ENCODE measurements at places on chromosomes 12 and 14.

DNA sequence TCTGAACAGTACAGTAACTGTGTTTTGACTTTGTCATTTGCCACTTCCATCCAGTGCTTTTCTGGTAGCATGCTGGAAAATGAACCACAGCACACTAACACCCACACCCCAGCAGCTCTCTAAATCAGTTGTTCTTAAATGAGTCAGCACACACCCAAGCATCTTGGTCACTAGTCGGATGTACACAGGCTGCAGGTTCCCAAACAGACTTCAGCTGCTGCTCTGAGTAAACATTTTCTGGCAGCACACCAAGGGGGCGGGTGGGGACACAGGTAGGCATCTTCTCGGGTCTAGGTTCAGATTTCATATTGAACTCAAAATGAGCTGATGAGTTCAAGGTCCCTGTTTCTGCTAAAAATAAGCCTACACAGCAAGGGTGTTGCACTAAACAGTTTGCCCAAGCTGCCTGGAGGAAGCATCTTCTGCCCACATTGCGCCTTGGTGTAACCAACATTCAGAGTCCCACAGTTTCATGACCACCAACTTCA lies 39.8 kb downstream of the IFNG start:
- DNase-seq: no peak

DNA sequence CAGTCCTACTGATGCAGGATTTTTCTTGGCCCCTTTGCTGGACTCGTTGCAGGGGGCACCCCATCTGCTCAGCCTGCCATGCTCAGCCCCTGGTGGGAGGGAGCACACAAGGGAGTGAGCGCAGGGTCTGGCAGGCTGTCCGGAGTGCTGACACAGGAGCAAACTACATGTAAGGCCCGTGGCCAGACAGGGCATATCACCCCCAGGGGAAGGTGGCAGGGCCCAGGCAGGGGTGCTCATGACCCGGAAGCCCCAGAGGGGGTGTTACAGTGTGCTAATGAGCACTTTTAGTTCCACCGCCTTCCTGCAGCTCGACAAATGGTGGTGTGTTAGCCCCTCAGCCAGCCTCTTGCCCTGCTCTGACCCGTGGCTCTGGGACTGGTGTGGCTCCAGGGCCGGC lies 645.6 kb upstream of the TMEM132C start:
- DNase-seq: no peak

DNA sequence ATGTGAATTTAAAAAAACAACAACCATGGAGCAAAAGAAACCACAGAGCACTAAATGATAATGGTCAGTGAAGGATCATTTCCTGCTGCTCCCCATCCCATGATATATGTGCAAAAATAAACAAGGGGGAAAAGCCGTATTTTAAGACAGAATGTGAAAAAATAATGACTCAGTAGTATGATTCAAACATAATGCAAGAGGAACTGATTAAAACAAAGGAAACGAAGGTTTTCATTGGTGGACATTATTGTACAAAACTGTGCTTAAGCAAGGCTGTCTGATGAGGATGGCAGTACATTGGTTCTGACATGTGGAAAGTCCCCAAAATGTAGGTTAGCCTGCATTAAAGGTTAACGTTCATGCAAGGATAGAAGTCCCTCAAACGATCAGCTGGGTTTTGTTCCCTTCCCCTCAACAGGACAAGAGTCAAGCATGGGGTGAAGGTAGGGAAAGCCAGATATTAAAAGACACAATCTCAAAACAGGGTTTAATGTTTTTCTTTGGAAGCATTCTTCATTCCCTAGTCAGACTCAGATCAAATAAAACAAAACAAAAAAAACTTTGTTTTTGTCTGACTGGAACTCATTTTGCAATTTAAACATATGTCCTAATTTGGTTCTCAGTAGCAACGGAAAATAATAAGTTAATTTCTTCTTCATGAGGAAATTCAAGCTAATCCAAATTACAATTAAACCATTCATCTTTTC lies 26.3 kb upstream of the PTGDR start:
- peak; percentile 81 for DNase-seq

GRCh38 chr12:100593490-100593889 lies 20.0 kb downstream of the GAS2L3 start:
- DNase-seq: peak; percentile 17

DNA sequence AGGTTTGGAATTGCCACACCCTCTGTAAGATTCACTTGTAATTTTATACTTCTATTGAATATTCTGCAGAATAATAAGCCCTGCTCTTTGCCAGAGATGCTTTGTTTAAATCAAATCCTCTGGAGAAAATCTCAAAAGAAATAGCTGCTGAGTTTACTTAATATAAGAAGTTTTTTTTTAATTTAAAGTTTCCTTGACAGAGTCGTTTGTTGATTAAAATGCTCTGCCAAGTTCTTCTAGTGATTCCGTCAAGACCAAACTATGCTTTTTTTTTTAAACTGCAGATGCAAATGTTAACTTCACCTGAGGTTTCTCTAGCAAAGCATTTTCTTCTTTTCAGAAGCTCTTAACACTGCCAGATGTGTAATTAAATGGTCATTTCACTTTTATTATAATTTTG lies 13.4 kb upstream of the NAV3 start:
- no peak for DNase-seq

DNA sequence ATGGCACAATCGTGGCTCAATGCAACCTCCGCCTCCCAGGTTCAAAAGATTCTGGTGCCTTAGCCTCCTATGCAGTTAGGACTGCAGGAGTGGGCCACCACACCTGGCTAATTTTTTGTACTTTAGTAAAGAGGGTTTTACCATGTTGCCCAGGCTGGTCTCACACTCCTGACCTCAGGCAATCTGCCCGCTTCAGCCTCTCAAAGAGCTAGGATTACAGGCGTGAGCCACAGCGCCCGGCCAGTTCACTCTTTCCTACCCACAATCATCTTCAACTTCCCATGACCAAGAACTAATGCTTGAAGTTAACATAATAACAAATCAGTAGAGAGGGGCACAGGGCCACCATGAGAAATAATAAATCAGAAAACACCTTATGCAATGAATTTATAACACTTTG lies 82.4 kb downstream of the HECTD1 start:
- DNase-seq: no peak

DNA sequence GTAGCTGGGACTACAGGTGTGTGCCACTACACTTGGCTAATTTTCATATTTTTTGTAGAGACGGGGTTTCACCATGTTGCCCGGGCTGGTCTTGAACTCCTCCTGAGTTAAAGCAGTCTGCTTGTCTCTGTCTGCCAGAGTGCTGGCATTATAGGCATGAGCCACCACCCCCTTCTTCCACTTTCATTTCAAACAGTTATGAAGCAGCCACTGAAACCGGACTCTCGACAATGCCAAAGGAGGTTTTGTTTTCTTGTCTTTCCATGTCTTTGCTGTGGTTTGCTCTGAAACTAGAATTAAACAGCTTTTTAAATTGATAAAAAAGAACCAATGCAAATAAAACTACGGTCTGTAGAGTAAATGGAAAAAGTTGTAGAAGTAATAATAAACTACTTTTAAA lies 30.4 kb downstream of the RAP1B start:
- no peak for DNase-seq

GRCh38 chr14:57212919-57213318 lies 55.8 kb downstream of the EXOC5 start:
- no peak for DNase-seq

GRCh38 chr14:93700928-93701327 lies 87.4 kb downstream of the PRIMA1 start:
- no peak for DNase-seq

GRCh38 chr14:31297701-31298344 lies 90.2 kb upstream of the HECTD1 start:
- no peak for DNase-seq

GRCh38 chr14:42673963-42674362 lies 1067.3 kb downstream of the LRFN5 start:
- no peak for DNase-seq

GRCh38 chr12:57099766-57100165 lies 10.9 kb downstream of the NAB2 start:
- DNase-seq: no peak

DNA sequence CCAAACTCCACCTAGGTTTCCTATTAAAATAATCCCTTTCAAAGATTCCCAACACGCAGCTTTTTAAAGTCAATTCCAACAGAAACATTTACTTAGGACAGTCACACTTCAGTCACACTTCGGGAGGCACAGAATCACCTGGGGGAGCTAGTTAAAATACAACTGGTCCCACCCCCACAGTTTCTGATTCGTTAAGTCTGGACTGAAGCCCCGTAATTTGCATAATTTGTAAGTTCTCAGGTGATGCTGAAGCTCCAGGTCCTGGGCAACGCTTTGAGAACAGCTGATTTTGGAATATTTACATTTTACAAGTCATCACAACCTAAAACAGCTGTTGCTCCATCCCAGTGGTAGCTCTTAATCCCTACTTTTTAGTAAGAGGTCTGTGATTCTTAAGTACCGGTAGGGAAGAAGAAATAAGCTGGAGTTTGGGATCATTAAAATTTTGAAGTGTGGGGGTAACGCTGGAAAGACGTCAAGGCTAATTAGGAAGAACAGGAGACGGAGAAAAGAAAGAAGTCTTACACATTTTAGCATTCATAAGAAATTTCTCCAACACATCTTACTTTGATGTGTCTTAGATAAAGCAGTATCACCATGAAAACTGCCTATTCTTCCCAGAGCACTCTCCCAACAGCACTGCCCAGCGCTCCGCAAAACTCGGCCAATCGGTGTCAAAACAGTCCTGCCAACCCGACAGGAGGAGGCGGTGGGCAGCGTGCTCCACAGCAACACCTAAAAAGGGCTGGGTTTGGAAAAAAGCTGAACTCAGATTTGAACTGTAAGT lies 1.1 kb downstream of the IPO8 start:
- DNase-seq: peak; percentile 13

- no peak for DNase-seq
Observed at GRCh38 chr12:93682846-93683261, 5.7 kb downstream of the CRADD start.

GRCh38 chr14:24237463-24237955 lies 4.8 kb downstream of the GMPR2 start:
- DNase-seq: no peak

DNA sequence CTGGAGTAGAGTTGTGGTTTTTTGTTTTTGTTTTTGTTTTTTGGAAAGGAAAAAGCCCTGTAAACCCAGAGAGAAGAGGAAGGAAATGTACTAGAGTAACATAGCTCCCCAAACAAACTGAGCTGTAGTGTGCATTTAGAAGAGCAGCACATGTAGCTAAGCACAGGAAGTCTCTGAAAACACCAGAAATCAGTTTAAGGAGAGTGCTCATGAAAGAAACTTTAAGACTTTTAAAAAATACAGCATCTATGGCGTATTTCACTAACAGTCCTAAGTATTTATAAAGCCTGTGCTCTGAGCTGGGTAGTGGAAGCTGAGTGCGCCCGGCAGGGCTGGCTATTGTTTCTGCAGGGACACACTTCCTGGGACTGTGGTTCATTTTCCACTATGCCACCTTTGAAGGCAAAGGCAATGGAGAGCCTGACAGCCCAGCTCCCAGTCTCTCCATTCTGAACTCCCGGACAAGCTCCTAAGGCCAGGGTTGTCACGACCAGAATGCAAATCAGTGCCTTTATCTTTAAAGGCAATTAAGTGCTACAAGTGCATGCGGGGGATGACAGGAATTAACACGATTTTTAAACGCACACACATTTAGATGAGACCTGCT lies 45.4 kb downstream of the NIN start:
- DNase-seq: no peak

- DNase-seq: no peak
Observed at GRCh38 chr14:99523704-99524055, 42.5 kb downstream of the CCNK start.

DNA sequence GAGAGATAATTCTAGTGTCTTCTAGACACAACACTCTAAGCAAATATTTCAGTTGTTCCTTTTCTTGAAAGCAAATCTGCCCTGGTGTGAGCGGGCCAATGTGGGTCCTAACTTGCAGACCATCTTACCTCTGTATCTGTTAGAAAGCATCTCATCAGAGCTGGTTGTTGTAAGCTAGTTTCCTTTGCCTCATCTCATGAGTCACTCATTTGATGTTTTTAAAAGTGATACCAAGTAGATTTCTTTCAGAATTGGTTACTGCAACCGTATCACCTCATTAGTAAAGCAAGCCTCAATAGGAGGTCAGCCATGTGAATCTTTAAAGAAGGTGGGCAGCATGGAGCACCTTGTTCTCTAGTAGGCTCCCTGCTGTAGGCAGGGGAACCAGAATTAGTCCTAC lies 78.6 kb downstream of the DAAM1 start:
- no peak for DNase-seq

DNA sequence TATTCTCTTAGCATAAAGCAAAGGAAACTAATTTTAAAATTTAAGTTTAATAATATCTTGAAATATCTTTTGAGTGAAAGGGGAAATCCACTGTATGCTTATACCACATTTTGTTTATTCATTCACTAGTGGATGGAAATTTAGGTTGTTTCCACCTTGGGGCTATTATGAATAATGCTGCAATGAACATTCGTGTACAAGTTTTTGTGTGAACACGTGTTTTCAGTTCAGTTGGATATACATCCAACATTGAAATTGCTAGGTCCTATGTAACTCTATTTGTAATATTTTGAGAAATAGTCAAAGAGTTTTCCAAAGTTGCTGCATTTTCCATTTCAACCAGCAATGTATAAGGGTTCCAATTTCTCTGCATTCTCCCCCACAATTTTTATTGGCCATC lies 83.7 kb upstream of the ETV6 start:
- DNase-seq: no peak

GRCh38 chr12:24268663-24269186 lies 319.3 kb upstream of the SOX5 start:
- DNase-seq: no peak

Data from fibroblast of skin of right quadriceps (primary cell).